ENCODE measurements at places on chromosomes 12 and 14. TPM values are rescaled to one million over a fixed set of nuclear protein-coding genes. Genes with fewer than 3 reads are reported as not detected.
A peak's percentile ranks its signal among the peaks of the same experiment; 100 is the strongest.

IL26 gene
- total RNA-seq = 0.64 TPM

DNA sequence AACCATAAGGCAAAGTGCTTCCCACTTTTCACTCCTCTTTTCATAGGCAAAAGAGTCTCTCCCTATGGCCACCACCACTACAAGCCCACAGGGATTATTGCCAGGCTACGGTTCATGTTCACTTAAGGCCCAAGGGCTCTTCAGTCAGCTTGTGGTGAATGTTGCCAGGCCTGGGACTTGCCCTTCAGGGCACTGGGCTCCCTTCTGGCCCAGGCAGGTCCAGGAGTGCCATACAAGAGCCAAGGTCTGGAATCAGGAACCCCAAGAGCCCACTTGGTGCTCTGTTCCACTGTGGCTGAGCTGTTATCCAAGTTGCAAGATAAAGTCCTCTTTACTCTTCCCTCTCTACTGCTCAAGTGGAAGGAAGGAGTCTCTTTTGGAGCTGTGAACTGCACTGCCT, 307.6 kb downstream of the FUT8 start:
- DNase-seq = no peak

DNA sequence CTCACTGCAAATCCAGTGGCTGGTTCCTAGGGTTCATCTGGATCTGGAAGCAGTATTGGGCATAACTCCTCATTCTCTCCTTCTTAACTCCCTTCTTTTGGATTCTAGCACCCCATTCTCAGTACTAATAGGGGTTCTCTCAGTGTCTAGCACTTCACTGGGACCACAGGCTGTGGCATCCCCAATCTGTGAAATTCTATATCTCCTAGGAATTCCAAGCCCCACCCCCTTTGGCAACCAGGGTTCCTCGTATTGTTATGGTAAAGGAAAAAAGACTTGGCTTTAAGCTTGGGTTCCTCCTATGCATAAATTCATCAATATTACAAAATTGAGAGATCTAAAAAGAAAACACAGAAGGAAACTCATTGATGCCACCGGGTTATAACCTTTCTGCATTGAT, 45.0 kb upstream of the FBXO21 start:
- no peak for DNase-seq

DNA sequence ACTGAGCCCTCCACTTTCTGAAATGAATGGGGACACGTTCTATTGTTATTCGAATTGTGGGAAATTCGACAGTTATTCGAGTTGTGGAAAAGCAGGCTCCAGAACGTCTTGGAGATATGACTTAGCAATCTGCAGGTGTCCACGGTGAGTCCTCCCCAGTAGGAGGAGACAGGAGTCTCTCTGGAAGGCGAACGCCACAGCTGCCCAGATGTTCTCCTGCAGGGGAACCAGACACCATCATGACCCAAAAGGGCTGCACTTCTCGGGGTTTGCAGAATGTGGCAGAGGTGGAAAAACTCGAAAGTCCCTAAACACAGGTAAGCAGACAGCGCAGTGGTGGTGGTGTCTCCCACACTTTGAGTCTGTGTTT, 363.6 kb upstream of the SFSWAP start:
- no peak for DNase-seq

CDC42BPB gene
- total RNA-seq = 11.7 TPM

DNA sequence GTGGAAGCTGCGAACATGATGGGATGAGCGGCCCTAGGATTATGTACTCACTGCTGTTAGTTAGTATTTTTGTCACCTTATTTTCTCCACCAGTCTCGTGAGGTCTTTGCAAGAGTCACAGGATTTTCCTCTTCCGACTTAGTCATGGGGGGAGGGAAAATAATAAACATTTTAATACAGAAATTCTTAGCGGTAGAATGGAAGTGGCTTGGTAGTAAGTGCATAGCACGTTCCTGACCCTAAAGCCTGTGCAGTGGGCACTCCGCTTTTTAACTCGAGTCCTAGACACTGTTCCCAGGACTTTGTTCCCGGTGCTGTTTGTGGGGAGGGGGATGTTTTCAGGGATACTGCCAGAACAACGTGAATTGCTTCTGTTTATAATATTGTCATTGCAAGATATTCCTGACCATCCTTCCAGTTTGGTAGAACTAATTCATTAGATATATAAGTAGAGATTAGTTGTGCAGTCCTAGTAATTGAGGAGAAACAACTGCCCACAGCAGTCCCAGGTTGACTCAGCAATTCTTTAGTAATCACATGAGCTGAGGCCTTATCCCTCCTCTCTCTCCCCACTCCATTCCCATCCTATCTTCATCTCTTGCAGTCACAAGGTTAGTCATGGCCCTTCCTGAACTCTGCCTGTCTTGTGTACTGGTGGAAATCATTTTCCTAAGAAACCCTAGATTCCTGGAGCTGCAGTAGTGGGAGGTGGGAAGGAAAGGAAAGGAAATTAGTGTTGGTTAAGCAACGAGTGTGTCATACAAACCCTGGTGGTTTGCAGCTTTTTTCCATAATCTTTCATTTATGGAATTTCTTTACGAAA, 799 bp downstream of the SLC38A6 start:
- DNase-seq = peak; percentile 8

All from MG63 (cell line).